ENCODE measurements at places on chromosomes 12 and 14.

- no peak for DNase-seq
Measured at GRCh38 chr12:2689879-2690278, 104.9 kb upstream of the FKBP4 start.

GRCh38 chr12:94969424-94969823, 34.1 kb downstream of the NDUFA12 start:
- no peak for DNase-seq

DNA sequence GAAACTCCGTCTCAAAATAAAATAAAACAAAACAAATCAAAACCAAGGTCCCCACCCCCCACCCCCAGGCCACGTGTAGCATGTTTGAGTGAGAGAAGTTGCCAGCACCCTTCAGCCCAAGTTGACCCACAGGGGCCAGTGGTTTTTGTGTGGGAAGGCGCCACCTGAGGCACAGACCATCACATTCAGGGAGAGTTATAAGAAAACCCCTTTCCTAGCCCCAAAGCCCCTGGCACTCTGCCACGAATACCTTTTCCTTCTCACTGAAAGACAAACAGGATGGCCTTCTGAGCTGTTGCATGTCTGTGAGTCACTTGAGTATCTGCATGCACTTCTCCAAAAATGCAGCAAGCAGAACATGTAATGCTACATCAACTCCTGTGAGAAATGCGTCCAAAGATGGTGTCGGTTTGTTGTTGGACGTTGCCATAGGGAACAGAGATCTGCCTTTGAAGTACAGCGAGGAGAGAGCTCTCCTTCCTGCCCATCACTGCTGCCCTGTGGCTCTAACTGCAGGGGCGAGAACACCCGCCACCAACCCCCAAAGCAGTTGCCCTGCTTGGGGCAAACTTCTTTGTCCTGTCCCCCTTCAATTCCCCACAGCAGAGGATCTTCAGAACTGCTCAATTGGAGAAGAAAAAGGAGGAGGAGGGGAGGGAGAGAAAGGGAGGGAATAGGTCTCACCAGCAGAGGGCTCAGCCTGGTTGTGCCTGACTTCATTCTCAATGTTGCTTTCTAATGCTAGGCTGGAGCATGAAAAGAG, 2.7 kb upstream of the TRAF3 start:
- DNase-seq: peak; percentile 16

DNA sequence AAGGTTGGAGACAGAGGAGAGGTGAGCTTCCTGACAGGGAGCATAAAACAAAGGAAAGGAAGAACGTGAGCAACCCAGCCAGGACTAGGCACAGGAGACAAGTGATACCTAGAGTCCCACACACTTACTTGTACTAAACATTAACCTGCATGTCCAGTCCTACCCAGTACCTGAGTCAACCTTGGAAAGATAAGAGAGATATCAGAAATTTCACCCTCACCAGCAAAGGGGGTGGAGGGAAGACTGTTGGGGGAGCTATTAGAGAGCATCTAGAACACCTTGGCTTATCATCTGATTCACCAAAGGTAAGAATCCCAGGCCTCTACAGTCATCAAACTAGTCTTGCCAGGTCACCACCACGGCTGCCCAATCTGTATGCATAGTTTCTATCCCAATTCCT, 11.1 kb downstream of the KLHL33 start:
- no peak for DNase-seq

DNA sequence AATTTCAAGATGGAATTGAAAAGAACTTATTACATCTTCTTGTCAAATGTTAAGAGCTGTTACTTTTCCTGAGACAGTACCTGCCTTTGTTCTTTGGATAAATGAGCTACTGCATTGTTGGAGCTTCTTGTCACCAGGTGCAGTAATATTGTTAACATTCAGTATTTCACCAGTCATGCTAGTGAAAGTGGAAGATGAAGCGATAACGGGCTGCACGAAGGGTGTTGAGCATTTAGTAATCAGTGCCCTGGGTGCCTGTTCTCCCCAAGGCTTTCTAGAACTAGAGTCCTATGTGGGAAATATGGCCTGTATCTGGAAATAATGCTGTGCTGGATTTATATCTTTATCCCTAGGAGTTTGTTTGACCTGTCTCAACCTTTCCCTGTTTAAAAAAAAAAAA, 83.2 kb downstream of the PPP2R5C start:
- no peak for DNase-seq

DNA sequence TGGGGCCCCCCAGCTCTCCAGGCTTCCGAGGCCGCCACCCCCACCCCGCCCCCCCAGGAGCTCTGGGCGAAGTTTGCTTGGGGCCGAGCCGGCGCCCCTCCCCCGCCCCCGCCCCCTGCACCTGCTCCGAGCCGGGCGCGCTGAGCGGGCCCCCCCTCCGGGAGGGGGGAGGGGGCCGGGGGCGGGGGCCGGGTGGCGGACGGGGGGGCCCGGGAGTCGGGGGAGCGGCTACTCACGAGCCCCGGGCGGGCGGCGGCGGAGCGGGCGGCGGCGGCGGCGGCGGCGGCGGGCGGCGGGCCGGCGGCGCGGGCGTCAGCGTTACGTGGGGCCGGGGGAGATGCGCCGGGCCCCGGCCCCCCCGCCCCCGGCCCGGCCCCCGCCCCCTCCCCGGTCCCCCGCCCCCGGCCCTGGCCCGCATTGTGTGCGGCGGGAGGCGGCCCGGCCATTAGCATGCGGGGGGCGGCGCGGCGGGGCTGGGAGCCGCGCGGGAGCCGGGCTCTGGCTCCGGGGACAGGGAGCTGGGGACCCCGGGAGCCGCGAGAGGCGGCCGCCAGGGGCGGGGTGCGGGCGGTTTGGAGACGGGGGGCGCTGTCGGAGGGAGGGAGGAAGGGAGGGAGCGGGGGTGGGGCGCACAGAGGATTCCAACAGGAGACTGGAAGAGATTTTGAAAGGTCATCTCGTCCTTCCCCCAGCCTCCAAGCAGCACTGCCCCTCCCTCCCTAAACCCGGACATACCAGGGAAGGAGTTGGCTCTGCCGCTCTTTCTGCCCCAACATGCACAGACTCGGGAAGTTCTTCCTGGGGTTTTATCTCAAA, at the start of gene ZNF219:
Gene ZNF219, minus strand, starts transcription at position 580 of the 816 bp plus-strand sequence. CDS start 5,064 bp downstream, outside the sequence.
- DNase-seq: no peak

DNA sequence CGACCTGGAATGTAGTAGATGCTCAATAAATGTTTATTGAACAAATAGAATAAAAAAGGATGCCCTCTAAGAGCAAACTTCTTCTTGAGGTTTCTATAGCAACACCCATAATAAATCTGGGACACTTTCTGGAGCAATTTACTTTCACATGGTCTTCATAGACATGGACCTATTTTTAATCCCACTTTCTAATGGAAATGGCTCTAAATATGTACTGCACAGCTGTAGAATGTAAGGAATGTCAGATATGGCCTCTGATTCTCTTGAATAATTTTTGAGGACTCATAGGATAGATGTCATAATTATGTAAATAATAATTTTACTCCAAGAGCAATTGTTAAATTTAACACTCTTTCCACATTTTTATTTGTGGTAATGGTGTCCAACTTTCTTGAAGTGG, 133.5 kb upstream of the DAAM1 start:
- DNase-seq: no peak
